ENCODE measurements at places on chromosomes 2 and 18.

DNA sequence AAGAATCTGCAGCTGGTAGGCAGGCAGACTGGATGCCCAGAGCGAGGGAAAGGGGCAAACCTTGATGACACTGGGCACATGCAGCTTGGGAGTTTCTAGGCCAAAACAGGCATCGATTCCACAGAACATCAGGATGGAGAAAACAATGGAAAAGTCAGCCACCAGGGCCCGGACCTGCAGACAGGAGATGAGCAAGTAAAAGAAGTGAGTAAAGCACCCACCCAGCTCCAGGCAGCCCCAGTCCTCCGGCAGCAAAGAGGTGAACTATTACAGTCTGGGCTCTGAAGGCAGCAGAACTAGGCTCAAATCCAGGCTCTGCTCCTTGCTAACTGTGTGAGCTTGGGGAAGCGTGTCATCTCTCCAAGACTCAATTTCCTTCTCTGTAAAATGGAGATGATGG, 36.6 kb downstream of the MTHFD2 start:
- no peak for DNase-seq

GRCh38 chr2:70994009-70994698, 519 bp downstream of the TEX261 start:
- no peak for DNase-seq

GRCh38 chr2:129055242-129055641, 736.6 kb upstream of the HS6ST1 start:
- no peak for DNase-seq

- no peak for DNase-seq
Measured at GRCh38 chr2:100808582-100808981, 11.4 kb upstream of the NPAS2 start.

Data from Right ventricle myocardium superior (tissue), 1 donor.